ENCODE measurements at places on chromosomes 3 and 15. TPM values are rescaled to one million over a fixed set of nuclear protein-coding genes. Genes with fewer than 3 reads are reported as not detected.

PLSCR2 gene
- total RNA-seq, result not detected

MED12L gene
- 1.8 TPM for total RNA-seq

HYKK gene
- 1.8 TPM for total RNA-seq

PIERCE2 gene
- total RNA-seq, result 0.18 TPM

SHC4 gene
- 0.72 TPM for total RNA-seq

PLCB2 gene
- 1.1 TPM for total RNA-seq

CALML4 gene
- 0.32 TPM for total RNA-seq

LRRC34 gene
- total RNA-seq, result 10.5 TPM

SCAMP5 gene
- 2.1 TPM for total RNA-seq

CGNL1 gene
- 12.0 TPM for total RNA-seq

NRROS gene
- total RNA-seq, result 1.3 TPM

GOLGA8A gene
- 13.1 TPM for total RNA-seq

LEKR1 gene
- total RNA-seq, result not detected

DTWD1 gene
- total RNA-seq, result 16.2 TPM

DGKG gene
- total RNA-seq, result 0.72 TPM

FAM81A gene
- 0.97 TPM for total RNA-seq

CCK gene
- not detected for total RNA-seq

DNASE1L3 gene
- 0.97 TPM for total RNA-seq

NUTM1 gene
- total RNA-seq, result not detected

FBXW12 gene
- not detected for total RNA-seq

OR5K4 gene
- total RNA-seq, result not detected

DNAH12 gene
- total RNA-seq, result not detected

CFAP92 gene
- total RNA-seq, result not detected

CCDC66 gene
- total RNA-seq, result 2.0 TPM

AGBL1 gene
- not detected for total RNA-seq

RASGRP1 gene
- 1.8 TPM for total RNA-seq

EBLN2 gene
- 2.1 TPM for total RNA-seq

GABRG3 gene
- total RNA-seq, result not detected

ATG3 gene
- total RNA-seq, result 94.4 TPM

PTH1R gene
- 13.5 TPM for total RNA-seq

RARRES1 gene
- total RNA-seq, result 13.9 TPM
